ENCODE measurements at places on chromosomes 11 and 22.

DNA sequence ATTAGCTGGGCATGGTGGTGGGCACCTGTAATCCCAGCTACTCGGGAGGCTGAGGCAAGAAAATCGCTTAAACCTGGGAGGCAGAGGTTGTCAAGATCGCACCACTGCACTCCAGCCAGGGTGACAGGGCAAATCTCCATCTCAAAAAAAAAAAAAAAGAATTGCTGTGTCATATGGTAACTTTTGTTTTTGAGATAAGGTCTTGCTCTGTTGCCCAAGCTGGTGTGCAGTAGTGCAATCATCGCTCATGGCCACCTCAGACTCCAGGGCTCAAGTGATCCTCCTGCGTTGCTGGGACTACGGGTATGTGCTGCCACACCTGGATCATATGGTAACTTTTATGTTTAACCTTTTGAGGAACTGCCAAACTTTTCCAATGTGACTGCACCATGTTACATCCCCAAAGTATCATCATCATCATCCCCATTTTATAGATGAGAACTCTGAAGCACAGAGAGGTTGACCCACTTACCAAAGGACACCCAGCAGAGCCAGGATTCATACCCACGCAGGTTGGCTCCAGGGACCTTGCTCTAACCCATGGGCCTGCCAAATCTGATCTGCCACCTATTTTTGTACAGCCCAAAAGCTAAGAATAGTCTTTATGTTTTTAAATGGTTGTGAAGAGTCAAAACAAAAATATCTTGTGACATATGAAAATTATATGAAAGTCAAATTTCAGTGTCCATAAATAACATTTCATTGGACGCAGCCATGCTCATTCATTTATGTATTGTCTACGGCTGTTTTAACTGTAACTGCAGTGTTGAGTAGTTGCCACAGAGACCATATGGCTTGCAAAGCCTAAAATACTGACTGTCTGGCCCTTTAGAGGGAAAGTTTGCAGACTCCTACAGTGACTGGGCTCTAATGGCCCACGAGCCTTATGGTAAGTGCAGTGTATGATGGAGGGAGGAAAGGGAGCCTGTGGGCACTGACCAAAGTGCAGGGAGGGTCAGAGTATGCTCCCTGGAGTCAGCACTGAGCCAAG is 45.3 kb downstream of the GDPD5 start:
- no peak for DNase-seq

DNA sequence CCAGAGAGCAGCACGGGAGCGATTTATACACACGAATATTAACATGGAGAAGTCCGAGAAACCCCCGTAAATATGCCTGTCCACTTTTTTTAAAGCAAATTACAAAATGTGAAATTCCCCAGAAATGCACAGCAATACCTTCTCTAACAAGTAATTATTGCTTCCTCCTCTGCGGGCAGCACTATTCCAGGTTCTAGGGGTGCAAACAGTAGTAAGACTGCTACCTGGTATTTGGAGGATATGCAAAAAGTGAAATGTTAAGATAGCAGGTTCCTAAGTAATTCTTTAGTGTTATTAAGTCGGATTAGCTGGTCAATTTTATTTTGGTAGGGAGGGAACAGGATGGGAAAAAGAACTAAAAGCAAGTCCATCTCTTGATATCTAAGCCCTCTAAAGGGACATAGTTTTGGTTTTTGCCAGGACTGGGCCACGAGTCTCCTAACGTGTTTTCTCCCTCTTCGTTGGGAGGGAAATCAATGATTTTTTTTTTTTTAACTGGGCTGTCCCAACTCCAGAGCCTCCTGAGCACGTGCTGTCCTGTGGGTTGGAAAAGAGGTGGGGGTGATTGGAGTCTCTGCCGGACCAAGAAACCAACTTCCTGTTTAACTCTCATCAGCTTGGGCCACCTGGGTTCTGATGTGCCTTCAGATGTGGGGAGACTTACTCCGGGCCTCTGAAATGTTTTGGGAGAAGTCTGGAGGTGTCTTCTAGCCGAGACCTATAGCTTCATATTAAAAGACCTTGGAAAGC is 1.7 kb upstream of the XBP1 start:
- peak; percentile 18 for DNase-seq

- DNase-seq, result no peak
Measured at GRCh38 chr11:8347978-8348377, 84.3 kb upstream of the LMO1 start.

DNA sequence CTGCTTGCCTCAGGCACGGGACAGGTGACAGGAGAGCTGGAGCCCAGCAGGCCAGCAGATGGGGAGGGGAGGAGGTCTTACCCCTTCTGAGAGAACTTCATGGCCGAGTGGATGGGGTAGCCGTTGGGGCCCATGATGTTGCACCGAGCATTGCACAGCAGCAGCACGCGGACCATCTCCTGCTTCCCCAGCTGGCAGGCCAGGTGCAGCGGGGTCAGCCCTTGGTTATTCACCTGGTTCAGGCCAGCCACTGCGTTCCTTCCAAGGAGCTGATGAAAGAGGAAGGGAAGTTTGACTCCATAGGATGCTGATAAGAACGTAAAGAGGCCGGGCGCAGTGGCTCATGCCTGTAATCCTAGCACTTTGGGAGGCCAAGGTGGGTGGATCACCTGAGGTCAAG is 29.4 kb upstream of the BAIAP2L2 start:
- DNase-seq, result no peak

DNA sequence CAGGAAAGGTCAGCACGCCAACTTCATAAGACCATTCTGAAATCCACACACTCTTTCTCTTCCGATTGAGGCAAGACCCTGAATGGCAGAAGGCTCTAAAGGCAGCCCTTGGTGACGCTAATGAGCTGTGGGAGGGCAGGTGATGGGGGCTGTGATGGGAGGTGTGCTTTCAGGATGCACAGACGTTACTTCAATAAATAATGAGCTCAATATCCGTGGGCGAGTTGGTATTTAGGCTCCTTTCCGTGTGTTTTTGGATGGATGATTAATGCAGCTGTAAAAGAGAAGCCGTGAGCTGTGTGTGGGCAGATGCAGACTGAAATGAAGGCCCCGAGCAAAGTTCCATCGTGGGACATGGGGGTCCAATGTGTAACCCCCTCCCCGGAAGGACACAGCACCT is 130.6 kb upstream of the CSNK2A3 start:
- no peak for DNase-seq

DNA sequence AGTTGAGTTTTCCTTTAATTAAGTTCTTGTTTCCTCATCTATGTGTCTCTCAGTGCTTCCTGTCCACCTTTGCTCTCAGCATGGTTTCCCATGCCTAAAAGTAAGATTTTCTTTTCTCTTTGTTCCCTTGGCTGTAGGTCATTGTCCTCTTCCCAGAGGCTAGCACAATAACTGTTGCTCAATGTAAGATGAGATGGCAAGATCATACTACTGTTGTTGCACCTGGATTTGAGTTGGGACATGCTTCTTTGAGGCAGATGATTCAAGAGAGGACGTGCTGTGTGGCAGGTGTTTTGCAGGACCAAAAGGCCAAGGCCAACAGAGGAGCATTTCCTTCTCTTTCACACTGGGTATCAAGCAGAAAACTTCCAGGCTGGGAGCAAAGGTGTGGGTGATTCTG is 11.3 kb upstream of the NELL1 start:
- no peak for DNase-seq

GRCh38 chr11:67538306-67538705 is 15.1 kb upstream of the CABP2 start:
- no peak for DNase-seq

Measured in stimulated activated naive B cell treated with anti-CD40 and anti-IgM and Interleukin-4, amounts not matched to agents 10 μg/mL and 1 μg/mL and 100 μg/mL, for 72 hours (primary cell).